ENCODE measurements at places on chromosomes 6 and 20.

- no peak for DNase-seq
Observed at GRCh38 chr6:69044534-69044933, 409.5 kb downstream of the ADGRB3 start.

- DNase-seq: no peak
Observed at GRCh38 chr20:36479938-36480337, 61.4 kb upstream of the MYL9 start.

- DNase-seq: no peak
Observed at GRCh38 chr6:3442431-3443220, 14.2 kb downstream of the SLC22A23 start.

DNA sequence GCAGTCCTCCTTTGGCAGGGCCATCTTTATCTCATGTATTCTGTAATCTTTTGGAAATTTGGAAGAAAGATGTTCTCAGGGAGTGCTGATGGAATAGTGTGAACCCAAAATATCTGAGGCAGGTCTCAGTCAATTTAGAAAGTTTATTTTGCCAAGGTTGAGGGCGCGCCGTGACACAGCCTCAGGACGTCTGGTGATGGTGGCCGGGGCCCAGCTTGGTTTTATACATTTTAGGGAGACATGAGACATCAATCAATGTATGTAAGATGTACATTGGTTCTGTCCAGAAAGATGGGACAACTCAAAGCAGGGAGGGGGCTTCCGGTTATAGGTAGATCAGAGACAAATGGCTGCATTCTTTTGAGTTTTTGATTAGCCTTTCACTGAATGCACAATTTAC is 89.8 kb downstream of the ERMARD start:
- DNase-seq: no peak

- DNase-seq: no peak
Observed at GRCh38 chr6:118810420-118811027, 83.4 kb upstream of the ASF1A start.

DNA sequence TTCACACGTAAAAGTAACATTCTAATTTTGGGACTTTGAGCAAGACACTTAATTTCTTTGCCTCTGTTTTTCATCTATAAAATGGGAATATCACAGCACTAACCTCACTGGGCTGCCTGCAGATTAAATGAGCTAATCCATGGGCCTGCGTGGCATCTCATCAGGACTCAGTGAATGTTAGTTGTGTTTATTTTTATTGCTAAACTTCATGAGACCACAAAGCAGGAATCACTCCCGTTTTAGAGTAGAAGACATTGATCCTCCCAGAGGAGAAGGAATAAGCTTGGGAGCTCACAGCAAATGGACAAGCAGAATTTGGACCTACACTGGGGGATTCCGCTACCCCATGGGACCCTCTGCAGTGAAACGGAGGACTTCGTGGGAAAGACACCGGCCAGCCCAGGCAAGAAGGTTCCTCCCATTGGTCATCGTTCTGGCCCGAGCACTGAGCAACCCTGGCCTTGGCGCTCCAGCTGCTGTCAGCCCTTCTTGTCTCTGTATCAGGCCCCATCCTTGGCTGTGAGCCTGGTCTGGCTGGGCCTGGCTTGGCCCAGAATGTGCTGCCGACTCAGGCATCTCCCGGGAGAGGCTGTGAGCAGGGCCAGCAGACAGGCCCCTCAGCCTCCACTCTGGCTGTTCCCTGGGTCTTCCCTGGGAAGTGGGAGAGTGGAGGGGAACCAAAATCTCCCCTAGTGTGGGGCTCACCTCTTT is 79.8 kb downstream of the NFATC2 start:
- DNase-seq: no peak

GRCh38 chr6:35402136-35402855 is 49.8 kb upstream of the FANCE start:
- no peak for DNase-seq

DNA sequence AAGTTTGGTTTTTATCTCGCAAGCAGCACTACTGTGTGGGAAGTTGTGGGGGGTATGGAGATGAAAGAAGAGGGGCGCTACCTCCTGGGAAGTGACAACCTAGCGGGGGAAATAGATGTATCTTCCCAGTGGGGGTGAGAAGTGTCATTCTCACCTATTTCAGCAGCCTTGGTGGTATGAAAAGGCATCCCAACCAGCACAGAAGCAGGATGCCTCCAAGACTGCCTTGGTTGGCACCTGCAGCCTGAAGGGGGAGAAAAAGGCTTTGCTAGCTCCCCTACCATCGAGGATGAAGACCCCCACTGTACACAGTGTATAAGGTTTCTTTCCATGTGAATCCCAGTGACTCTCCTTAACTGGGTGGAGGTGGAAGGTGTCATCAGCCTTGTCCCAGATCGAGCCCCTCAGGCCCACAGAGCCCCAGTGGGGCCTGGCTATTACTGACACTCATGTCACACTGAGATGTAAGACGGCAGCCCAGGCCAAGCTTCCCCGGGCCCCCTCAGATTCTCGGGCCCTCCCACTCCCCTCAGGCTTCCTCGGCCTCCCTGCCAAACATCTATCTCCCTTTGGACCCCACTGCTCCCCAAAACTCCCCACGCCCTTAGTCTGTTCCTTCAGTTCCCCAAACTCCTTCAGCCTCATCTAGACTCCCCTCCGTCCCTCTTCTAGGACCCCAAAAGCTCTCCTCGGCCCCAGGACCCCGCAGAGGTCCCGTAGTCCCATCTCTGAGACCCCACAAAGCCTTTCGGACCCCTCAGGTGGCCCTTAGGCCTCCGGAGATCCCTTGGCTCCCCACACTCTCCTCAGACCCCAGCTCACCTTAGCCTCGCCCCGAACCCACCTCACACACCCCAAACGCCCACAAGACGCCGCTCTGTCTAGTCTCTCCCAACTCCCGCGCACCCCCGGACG is 688 bp downstream of the COMMD7 start:
- no peak for DNase-seq

DNA sequence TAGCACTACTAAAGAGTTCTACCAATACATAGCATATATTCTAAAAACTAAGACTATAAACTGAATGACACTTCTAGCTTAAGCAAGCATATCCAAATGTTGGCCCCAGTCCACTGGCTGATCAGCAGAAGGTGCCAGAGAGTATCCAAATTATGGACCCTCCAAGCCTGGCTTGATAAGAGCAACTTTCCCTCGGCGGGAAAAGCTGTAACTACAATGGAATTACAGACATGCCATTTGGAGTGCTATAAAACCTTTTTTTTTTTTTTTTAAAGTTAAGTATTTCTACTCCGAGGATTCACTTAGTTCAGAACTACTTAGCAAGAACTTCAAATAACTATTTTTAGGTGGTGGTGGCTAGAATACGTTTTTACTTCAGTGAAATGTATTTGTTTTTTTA is 94.6 kb downstream of the EPB41L2 start:
- no peak for DNase-seq

Measured in GM12892 (cell line).